ENCODE measurements at places on chromosomes 1 and 21. TPM values are rescaled to one million over a fixed set of nuclear protein-coding genes. Genes with fewer than 3 reads are reported as not detected.

TRABD2B gene
- total RNA-seq = under 0.01 TPM

C1QTNF12 gene
- 2.7 TPM for total RNA-seq

ANGPTL3 gene
- not detected for total RNA-seq

LMOD1 gene
- total RNA-seq = 0.26 TPM

SLC30A10 gene
- total RNA-seq = under 0.01 TPM

GRCh38 chr1:36166136-36166535, 10.2 kb downstream of the MAP7D1 start:
- no peak for DNase-seq

DNA sequence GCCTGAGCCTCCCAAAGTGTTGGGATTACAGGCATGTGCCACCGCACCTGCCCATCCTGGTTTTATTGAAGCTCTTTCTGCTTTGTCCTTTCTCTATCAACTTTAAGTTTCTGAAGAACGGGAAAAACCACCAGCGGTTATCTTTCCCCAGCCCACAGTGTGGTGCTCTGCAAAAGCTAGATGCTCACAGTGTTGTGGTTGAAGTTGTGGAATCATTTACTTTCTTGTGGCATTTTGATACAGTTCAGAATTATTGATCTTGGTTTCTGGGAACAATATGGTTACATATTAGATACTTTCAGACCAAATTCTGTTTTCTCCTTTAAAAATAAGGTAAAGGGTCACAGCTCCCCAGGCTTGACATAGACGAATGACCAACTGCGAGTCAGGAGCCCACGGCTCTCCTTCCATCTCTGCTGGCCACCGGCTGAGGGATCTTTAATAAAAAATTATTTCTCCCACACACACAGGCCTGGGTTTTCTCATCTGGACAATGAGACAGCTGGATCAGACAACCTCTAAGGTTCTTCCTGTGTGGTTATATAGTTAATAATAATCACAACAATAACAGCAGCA, 385.3 kb downstream of the SETD4 start:
- no peak for DNase-seq

DNA sequence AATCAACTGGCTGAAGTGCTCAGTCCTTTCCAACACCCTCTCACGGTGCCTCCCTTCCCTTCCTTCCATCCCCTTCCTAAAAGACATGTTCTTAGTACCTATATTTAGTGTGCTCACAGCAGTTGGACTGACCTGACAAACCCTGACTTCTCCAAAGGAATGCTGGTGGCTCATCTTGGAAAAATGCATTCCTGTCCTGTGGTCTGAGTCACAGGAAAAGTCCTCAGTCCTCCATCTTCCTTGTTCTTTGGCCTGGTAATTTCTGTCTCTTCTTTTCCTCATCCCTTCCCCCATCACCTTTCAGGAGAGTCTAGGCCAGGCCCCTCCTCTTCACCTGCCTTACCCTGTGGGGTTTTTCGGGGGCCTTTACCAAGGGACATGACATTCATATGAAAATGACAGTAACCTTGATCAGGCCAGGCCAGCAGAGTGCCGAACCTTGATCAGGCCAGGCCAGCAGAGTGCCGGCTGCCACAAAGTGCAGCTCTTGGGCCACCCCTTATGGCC, 7.2 kb downstream of the ATP1B1 start:
- DNase-seq = peak; percentile 96

DNA sequence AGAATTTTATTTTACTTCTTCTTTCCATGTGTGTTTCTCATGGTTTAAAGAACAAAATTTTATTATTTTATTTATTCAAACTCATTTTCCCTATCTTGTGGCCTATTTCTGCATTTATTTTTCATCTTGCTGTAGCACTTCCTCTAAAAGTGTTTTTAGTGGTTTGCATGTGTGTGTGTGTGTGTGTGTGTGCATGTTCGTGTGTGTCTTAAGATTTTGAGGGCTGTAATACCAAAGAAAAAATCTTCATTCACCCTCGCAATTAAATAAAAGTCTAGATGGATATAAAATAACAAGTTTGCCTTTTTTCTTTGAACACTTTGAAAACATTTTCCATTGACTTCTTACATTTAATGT, 24.6 kb upstream of the FCRL3 start:
- DNase-seq = no peak

GRCh38 chr1:4084446-4084845, 184.4 kb upstream of the C1orf174 start:
- DNase-seq = no peak

GRCh38 chr1:47996406-47997226, 569 bp downstream of the TRABD2B start:
- no peak for DNase-seq

DNA sequence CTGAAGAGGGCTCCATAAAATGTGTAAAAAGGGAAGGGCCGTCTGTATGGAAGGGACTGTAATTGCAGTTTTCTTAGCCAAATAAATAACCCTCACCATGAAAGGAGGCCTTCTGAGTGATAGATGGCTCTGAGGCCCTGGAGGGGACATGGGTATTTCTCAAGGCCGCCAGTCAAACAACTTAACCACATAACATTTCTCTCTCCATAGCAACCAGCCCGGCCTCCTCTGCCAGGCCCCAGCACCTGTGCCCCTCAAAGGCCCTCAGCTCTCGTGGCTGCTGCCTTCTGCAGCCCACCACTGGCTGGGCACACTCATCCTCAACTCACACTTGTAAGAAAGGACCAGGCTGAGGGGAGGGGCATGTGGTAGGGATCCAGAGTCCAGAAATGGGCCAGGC, 57.0 kb upstream of the GJB5 start:
- no peak for DNase-seq

DNA sequence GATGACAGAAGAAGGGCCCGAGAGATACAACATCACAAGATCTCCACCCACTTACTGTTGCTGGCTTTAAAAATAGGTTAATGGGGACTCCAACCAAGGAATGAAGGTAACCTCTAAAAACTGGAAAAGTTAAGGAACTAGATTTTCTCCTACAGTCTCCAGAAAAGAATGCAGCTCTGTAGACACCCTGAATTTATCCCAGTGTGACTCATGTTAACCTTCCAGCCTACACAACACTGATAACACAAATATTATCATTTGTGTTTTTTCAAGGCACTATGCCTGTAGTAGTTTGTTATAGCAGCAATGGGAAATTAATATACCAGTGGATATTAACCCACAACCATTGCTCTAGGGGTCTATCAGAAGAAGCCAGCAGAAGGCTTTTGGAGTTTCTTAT, 730.7 kb upstream of the ZP4 start:
- no peak for DNase-seq

- DNase-seq = no peak
Measured at GRCh38 chr1:117032681-117033539, 27.2 kb upstream of the TTF2 start.

DNA sequence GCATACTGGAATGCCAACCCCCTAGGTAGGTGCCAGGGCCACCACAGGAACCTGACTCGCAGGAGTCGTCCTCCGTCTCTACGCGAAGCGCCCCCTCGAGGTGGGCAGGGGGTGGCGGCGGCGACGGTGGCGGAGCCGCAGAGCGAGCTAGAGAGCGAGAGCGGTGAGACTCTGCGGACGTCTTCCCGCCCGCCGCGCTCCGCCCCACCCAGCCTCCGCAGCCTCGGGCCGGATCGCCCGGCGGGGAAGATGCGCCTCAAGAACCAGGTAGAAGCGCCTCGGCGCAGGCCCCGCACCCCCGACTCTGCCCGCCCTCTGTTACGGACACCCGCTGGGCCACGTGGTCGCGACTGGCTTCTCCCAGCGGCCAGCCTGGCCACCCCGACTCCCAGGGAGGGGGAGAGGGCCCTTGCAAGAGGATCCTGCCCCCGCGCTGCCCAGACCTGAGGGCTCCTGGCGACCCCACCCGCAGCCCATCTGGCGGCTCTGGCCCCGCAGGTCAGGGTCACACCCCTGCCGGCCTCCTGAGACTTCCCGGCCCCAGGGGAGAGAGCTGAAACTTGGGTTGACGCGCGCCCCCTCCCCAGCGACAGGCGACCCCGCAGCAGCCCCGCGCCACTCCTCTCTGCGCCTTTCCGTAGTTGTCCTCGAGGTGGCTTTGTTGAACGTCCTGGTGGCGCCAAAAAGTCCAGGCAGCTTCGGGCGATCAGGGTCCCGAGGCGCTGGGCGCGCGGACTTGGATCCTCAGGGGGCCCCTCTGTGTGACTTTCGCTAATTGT, 24.4 kb upstream of the AGBL4 start:
- no peak for DNase-seq

DNA sequence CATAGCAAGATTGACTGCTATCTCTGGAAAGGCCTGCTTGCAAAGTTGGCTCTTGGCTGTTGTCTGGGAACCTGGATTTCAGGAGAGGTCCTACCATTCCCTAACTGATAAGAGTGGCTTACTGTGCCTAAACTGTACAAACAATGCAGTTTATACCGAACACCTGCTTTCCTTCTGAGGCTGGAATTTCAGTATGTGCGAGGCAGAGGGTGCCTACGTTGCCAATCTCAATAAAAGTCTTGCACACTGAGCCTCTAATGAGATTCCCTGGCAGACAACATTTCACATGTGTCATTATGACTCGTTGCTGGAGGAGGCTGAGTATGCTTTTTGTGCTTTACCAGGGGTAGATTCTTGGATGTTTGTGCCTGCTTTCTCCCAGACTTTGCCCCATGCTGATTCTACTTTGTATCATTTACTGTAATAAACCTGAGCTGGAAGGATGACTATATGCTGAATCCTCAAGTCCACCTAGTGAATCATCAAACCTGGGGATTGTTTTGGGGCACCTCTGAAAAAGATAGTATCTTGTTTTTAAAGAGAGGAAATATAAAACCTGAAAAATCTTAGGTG, 58.9 kb upstream of the GNG4 start:
- DNase-seq = peak; percentile 98

DNA sequence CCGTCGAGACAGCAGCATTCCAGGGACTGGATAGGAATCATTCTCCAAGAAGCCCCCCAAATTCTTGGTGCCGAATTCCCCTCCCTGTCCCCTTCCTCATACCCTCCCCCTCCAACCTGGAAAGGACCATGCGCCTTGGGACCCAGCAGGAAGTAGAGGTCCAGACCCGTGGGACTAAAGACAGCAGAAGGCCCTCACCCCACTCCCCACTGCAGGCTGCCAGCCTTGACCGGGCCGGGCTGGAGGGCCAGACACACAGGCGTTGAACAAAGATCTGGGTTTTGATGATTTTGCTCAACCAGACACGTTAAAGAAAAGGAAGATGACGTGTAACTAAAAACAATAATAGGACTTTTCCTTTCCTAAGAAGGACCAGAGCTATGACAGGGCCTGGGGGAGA, 286.5 kb downstream of the NPHP4 start:
- DNase-seq = no peak
